ENCODE measurements at places on chromosomes 1 and 21. TPM values are rescaled to one million over a fixed set of nuclear protein-coding genes. Genes with fewer than 3 reads are reported as not detected.

AGMAT gene
- 0.26 TPM for total RNA-seq

MCM3AP gene
- total RNA-seq: 35.5 TPM

WNT3A gene
- total RNA-seq: not detected

B3GALT6 gene
- total RNA-seq: 34.2 TPM

NBPF4 gene
- total RNA-seq: not detected

OMA1 gene
- total RNA-seq: 26.4 TPM

BSND gene
- not detected for total RNA-seq

LCE1E gene
- total RNA-seq: not detected

COL16A1 gene
- total RNA-seq: 170 TPM

ERICH3 gene
- not detected for total RNA-seq

TMEM61 gene
- not detected for total RNA-seq

OPTC gene
- total RNA-seq: not detected

TRAF5 gene
- 3.0 TPM for total RNA-seq

TDRD5 gene
- total RNA-seq: not detected

HAO2 gene
- not detected for total RNA-seq

FCRL2 gene
- not detected for total RNA-seq

RAB25 gene
- not detected for total RNA-seq

CLEC20A gene
- not detected for total RNA-seq

CLDN8 gene
- total RNA-seq: not detected

SPRR2A gene
- not detected for total RNA-seq

BMP8B gene
- total RNA-seq: not detected

UBXN10 gene
- total RNA-seq: not detected
